ENCODE measurements at places on chromosomes 4 and X.
A peak's percentile ranks its signal among the peaks of the same experiment; 100 is the strongest.

GRCh38 chrX:4909348-4909747, 1195.9 kb upstream of the PRKX start:
- no peak for DNase-seq

DNA sequence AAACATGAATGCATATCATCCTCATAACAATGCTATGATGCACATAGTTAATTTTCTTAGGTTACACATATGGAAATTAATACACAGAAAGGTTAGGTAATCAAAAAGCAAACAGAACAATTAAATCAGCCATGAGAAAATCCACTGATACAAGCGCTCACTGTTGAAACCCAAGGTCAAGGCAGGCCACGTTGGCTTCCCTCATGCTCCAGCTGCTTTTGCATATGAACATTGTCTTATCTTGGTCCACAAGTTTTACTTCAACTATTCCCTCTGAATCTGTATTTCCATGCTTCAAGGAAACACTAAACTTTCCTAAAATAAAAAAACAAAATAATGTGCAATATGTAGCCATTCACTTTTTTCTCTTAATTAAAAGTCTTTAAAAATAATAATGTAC, 34.5 kb upstream of the PLA2G12A start:
- no peak for DNase-seq

GRCh38 chr4:40114206-40114605, 57.6 kb downstream of the N4BP2 start:
- no peak for DNase-seq

DNA sequence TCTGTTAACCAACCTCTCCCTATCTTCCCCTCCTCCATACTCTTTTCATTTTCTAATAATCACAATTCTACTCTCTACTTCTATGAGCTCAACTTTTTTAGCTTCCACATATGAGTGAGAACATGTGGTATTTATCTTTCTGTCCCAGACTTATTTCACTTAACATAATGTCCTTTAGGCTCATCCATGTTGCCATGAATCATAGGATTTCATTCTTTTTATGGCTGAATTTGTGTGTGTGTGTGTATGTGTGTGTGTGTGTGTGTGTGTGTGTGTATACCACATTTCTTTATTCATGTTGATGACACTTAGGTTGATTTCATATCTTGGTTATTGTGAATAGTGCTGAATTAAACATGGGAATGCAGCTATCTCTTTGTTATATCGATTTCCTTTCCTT, 37.4 kb downstream of the RUFY3 start:
- no peak for DNase-seq

GRCh38 chr4:22794732-22795131, 102.0 kb downstream of the GBA3 start:
- DNase-seq = no peak

- no peak for DNase-seq
These were observed 162.6 kb downstream of the BMPR1B start for GRCh38 chr4:94920369-94920768.

DNA sequence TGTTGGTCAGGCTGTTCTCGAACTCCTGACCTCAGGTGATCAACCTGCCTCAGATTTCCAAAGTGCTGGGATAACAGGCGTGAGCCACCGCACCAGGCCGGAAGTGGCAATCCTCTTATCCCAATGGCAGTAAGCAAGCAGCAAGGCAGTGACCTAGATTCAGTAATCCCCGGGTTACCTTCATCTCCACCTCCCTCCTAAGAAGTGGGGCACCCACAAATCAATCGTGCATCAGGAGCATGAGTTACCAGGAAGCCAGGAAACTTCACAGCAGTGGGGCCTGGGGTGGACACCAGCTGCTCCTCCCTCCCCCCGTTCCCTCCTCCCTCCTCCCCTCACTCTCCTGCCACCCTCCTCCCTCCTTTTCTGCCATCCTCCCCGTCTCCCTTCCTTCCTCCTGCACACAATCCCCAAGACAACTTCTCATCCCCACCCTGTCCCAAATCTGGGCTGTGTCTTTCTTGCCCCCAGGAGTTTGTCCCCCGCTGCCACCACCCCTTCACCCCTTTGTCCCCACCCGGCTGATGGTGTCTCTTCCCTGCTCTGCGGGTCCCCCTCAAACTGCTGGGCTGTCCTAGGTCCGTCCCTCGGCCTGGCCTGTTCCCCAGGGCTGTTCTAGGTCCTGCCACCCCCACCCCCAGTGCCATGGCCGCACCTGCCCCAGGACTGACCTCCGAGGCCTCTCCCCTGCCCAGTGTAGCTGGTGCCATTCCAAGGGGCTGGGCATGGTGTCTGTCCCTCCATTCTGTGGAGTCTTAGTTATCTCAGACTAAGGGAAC, 2.2 kb downstream of the PDE6B start:
- DNase-seq = no peak

DNA sequence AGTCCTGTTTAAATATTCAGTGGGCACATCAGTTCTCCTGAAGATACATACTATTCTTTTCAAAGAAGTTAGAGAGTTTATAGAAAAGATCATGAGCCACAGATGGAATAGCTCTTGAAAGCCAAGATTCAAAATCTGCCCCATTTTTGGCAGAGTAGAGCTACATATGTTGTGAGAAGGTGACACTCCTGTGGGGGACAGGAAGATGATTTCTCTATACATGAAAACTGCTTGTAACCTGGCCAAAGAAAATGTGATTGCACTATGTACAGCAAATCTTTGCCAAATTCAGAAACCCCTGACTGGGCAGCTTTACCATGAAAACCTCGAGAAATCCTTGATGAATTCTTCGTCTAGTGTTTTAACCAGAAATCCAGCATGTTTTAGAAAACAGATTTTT, 44.9 kb downstream of the GPM6A start:
- DNase-seq = no peak

DNA sequence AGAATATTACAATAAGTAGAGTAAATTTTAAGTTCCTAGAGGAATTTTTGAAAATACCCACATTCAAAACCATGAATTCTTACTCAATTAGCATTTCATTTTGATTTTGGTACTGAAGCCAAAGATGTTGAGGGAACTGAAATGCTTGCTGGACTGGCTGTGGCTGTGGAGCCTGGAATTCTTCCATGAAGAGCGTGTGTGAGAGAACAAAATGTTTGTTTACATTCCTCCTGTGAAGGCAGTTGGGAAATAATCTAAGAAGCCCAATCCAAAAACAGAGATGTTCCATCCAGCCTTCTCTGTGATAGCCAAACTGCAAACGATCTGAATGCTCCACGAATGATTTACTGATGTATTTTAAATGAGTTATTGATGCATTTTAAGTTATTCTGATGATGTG, 3.8 kb upstream of the ADH1B start:
- DNase-seq = no peak

DNA sequence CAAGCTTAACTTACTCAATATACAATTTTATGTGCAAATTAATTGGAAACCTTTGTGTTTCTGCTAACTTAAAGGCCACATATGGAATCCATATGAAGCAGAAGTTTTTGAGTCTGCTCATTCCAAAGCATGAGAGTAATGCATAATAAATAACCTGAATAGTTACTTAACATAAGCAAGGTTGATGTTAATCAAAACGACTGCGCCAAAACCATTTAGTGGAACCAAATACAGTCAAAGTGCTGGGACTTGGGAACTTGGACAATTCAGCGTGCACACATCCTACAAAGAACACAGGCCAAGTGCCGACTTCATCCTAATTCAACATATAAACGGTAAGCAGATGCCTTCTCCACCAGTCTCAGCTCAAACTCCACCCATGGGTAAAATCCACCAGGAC, 17.0 kb downstream of the TSPAN5 start:
- DNase-seq = no peak

- DNase-seq = no peak
These were observed 138.0 kb downstream of the NSUN7 start for GRCh38 chr4:40887764-40888131.

- DNase-seq = peak; percentile 56
These were observed 689 bp downstream of the METAP1 start for GRCh38 chr4:98996056-98996764.

DNA sequence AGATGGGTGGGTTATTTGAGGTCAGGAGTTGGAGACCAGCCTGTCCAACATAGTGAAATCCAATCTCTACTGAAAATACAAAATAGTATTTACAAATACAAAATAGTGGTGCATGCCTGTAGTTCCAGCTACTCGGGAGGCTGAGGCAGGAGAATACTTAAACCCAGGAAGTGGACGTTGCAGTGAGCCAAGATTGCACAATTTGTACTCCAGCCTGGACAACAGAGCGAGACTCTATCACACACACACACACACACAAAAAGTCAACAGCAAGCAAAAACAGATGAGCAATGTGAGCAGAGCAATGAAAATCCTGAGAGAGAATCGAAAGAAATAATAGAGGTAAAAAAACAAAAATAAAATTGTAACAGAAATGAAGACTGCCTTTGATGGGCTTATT, 168.8 kb downstream of the PCDH18 start:
- DNase-seq = no peak

DNA sequence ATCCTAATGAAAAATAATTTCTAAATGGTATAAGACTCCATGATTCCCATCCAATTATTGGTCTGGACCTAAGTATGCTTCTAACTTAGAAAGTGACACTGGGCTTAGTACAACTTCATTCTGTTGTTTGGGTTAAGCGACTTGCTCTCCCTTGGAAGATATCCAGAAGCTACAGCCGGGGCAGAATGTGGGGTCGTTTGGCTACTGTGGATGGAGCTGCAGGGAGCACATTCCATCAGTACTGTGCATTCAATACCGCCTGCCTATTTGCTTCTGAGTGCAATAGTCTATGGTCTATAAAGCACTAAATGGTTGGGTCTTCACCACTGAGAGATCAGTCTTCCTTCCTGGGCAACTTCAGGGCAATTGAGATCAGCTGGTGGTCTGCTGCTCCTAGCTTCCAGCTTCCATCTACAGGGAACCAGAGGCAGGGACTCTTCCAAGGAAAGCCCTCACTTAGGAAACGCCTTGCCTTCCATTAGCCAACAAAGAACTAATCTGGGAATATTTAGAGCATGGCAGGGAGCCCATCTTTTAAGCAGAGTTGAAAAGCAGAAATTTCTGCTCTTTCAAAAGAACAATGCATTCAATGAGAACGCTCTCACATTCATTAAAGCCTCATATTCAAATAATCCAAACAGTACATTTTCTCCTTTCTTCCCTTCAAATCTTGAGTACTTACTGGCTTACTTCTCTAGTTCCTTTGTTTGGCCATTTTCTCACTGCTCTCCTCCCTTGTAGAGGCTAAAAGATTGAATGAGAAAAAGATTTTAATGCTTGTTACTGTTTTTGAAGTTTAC, 1049.9 kb upstream of the TENM3 start:
- peak; percentile 10 for DNase-seq

GRCh38 chr4:40916880-40917279, 167.1 kb downstream of the NSUN7 start:
- DNase-seq = peak; percentile 44

DNA sequence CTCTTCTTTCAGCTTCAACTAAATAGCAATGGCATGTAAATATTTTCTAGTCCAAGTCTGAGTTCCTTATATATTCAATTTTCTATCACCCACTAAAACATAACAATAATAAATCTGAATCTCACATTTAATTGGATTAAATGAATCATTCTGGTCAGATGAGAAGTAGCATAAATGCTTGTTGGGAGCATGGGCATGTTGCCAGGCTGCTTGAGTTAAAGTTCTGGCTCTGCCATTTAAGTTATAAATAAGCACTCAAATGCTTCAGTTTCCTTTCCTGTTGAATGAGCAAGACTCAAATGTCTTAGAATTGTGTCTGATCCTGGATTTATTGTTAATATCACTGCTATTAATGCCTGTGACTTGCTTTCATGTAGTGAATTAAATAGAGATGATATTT, 496.3 kb downstream of the STPG2 start:
- no peak for DNase-seq

DNA sequence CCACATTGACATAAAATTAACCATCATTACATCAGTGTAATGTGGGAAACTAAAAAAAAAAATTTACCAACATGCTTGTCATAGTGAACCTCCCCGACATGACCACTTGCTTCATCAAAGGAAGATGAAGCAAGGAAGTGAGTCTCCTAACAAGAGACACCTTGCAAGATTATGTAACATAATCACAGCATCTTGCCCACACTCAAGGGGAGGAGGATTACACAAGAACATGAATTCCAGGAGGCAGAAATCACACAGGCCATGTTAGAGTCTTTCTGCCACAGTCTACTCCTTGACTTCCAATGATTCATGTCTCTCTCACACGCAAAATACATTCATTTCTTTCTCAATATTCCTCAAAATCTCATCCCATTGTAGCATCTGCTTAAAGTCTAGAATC, 93.3 kb downstream of the AKAP4 start:
- DNase-seq = no peak

- no peak for DNase-seq
These were observed 211.8 kb downstream of the PPP4R3C start for GRCh38 chrX:27251369-27251768.

GRCh38 chr4:172155838-172156345, 342.7 kb downstream of the GALNTL6 start:
- DNase-seq = no peak

DNA sequence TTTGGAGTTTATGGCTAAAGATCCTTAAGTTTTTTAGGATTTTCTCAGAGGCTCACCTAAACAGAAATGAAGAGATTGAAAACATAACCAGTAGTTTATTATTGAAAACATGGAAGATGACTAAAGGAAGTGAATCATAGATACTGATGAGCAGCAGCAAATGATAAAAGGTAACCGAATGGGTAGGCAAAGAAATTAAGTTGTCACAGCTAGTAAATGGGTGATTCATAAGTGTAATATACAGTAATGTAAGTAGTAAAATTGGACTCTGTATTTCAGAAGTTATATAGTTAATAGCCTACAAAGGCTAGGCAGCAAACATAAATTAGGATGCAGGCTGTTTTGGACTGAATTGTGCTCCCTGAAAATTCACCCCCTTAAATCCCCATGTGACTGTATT, 59.0 kb upstream of the ADGRA3 start:
- DNase-seq = no peak

DNA sequence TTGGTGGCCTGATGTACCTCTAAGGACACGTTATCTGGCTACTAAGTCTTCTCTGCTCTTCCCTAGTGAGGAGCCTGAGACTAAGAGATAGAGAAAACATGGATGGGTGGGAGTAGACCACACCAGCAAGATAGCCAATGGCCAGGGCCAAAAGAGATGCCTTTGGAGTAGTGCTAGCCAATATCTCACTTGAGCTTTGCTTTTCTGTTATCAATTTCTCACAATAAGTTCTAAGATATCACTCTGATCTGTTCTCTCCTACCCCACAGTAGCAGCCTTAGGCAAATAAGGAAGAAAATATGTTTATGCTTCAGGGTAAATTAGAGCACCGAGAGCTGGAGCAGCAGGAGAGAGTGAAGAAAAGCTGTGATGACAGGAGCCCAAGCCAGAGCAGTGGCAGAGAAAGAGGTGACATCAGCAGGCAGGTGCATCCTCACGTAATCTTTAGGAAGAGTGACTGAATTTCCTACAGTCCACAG, 343.9 kb upstream of the NOCT start:
- DNase-seq = no peak
